ENCODE measurements at places on chromosomes 5 and 9. TPM values are rescaled to one million over a fixed set of nuclear protein-coding genes. Genes with fewer than 3 reads are reported as not detected.

EHMT1 gene
- 163 TPM for total RNA-seq

LRRC19 gene
- not detected for total RNA-seq

IFNW1 gene
- not detected for total RNA-seq

PCDHGA6 gene
- 4.2 TPM for total RNA-seq

PCDHA8 gene
- total RNA-seq: 0.11 TPM

CD274 gene
- total RNA-seq: 28.1 TPM

ZNF658 gene
- 7.1 TPM for total RNA-seq

TMEM215 gene
- total RNA-seq: not detected

WNK2 gene
- total RNA-seq: 19.8 TPM

TAS2R1 gene
- not detected for total RNA-seq

ITK gene
- 49.9 TPM for total RNA-seq

GZMA gene
- 24.6 TPM for total RNA-seq

EGFL7 gene
- 196 TPM for total RNA-seq

ROR2 gene
- 7.2 TPM for total RNA-seq

ZDHHC11B gene
- 5.0 TPM for total RNA-seq

HTR1A gene
- total RNA-seq: not detected

RASGRF2 gene
- 9.2 TPM for total RNA-seq

PCDHGA11 gene
- 5.7 TPM for total RNA-seq
